Thoracic aorta (tissue), 2 donors: ENCODE measurements at places on chromosomes 5 and 9.

DNA sequence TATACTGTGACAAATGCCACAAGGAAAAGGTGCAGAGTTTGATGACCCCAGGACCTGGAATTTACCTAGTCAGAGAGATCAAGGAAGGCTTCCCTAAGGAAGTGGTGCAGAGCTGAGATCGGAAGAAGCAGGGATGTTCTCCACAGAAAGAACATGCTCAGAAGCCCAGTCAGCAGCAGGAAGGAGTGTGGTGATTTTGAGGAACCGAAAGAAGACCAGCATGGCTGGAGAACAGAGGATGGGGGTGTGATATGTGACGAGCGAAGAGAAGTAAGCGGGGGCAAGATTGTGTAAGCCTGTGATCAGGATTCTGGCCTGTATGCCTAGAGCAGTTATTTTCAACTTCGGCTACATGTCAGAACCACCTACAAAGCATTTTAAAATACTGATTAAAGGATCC, 18.7 kb upstream of the PIK3R1 start:
- DNase-seq: no peak

GRCh38 chr5:89535411-89535810, 652.4 kb upstream of the MEF2C start:
- no peak for DNase-seq

DNA sequence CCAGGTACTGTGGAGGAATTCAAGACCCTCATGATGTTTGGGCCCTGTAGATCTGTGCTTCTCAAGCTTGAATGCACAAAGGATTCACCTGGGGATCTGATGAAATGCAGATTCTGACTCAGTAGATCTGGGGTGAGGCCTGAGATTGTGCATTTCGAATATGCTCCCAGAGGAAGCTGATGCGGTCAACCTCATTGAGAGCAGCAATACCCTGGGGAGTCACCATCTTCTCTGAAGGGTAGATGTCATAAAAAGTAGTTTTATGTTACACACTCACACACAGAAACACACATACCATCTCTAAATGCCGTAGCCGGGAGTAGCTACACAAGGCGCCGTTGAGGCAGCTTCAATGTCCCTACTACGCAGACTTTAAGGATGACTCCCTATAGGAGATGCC, 55.8 kb upstream of the CPEB4 start:
- DNase-seq: no peak

GRCh38 chr9:89225587-89225986, 47.0 kb upstream of the SHC3 start:
- DNase-seq: no peak

DNA sequence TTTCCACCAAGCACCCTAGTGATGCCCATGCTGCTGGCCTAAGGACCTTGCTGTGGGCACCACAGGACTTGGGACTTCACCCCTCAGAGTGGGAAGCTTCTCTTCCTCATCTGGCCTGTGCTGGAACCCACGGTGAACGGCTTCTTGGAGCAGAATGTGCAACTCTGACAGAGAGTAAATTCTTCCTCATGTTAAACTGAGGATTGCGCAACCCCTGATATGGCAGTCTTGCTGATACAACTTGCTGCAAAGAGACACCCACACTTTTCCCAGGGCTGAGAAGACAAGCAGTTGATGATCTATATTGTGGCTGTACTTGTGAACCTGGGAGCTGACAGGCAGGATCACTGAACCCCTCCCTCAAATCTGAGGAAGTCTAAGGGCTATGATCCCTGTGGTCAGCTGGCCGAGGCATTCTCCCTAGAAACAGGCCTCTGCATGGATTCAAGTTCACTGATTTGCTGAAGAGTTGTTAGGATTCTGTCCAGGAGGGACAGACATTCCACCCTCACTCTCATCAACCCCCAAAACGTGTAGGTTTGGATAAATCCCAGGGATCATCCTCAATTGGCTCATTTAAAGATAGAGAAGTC, 307.2 kb downstream of the MTRR start:
- no peak for DNase-seq

DNA sequence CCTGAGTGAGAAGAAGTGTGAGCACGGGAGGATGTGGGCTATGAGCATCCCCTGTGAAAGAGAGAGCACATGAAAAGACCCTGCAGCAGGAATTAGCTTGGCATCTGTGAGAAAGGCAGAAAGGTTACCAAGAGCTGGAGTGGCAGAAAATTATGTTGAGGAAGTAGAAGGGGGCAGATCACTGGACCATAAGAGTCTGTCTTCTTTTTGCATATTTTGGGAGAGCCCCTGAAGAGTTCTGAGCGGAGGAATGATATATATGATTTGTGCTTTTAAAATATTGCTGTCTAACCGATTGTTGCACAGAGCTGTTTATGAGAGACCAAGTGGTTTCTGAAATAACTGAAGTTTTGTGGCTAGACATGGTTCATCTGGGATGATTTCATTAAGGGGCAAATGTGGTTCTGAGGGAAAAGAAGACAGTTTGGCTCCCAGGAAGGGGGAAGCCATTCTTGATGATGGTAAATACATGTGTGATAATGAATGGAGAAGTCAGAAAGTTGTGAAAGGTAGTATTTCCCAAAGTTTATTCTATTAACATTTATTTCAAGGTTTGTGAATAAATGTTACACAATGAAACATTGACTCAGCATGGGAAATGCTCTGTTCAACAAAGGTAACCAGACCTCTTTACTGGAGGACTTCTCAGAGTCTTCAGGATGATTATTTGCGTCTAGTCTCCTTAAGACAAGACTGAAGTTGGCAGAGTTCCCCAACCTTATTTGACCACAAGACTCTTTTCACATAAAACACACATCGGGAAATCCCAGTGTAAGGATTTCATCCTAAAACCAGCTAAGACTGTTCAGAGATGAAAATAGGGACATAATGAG, 31.5 kb upstream of the ADRB2 start:
- DNase-seq: no peak

DNA sequence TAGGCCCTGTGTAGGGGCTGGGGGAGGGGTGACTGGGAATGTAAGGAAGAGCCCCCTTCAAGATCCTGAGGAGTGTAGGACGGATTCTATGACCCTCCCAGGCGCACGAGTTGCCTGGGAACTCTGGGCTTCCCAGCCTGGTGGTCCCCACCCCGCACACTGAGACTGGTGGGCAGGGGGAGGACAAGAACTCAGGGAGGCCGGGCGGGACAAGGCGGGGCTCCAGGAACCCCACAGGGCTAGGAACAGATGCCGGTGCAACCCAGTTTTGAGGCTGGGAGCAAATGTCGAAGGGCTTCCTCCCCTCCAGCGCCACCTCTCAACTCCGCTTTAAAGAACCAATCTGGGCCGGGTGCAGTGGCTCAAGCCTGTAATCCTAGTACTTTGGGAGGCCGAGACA, 1.3 kb upstream of the VDAC1 start:
- DNase-seq: no peak

- DNase-seq: no peak
Measured at GRCh38 chr5:171806976-171807747, 21.5 kb downstream of the SMIM23 start.

GRCh38 chr9:19939734-19940278, 151.0 kb upstream of the SLC24A2 start:
- no peak for DNase-seq

DNA sequence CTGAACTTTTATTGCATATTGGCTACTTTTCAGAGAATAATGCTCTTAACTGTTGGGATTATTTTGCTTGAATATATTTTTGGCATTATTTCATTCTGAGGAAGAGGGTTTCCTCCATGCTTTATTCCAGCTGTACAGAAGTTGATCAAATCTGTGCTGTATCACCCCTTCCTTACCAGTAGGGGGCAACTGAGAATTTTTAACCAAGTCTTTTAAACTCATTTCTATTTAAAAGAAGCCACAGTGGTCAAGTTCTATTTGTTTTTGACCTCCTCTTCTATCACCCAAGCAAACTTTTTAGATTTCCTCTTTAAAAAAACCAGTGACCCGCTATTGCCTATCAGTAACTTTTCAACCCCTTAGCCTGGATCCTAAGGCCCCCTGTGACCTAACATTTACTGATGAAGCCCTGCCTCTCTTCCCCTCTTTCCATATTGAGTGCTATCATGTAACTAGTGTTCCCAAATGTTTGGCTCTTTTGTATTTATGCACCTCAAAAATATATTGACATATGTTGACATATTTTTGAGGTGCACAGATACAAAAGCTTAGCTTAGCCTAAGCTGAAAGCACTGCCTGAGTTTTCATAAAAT, 80.6 kb downstream of the FBXO4 start:
- DNase-seq: no peak

- no peak for DNase-seq
Measured at GRCh38 chr5:150123542-150123941, 32.1 kb downstream of the PDGFRB start.

DNA sequence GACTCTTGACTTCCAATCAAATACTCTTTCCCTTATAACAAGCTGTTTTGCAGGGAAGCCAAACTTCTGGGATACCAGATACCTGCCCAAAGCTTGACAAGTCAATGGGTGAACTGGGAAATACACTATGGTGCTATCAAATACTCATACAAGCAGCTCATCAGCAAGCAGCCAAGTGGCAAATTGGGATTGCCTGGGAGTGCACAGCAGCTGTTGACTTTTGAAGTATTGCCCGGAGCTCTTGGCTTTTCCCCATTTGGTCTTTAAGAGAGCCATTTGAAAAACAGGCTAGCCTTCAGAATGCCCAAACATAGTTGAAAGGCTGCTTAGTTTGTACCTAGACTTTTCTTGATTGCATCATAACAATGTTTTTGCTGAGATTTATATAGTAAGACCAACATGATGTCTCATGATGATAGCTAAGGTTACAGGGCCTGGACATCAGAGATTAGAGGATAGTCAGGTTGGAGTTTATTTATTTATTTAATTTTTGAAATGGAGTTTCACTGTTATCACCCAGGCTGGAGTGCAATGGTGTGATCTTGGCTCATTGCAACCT, 210.1 kb upstream of the ZNF608 start:
- DNase-seq: no peak

- DNase-seq: no peak
Measured at GRCh38 chr9:99171225-99172123, 50.3 kb downstream of the ALG2 start.

GRCh38 chr9:135190789-135191577, 103.5 kb downstream of the OLFM1 start:
- no peak for DNase-seq

- no peak for DNase-seq
Measured at GRCh38 chr5:144485540-144485939, 314.9 kb downstream of the KCTD16 start.

- DNase-seq: no peak
Measured at GRCh38 chr9:124140941-124141568, 116.7 kb upstream of the NEK6 start.

DNA sequence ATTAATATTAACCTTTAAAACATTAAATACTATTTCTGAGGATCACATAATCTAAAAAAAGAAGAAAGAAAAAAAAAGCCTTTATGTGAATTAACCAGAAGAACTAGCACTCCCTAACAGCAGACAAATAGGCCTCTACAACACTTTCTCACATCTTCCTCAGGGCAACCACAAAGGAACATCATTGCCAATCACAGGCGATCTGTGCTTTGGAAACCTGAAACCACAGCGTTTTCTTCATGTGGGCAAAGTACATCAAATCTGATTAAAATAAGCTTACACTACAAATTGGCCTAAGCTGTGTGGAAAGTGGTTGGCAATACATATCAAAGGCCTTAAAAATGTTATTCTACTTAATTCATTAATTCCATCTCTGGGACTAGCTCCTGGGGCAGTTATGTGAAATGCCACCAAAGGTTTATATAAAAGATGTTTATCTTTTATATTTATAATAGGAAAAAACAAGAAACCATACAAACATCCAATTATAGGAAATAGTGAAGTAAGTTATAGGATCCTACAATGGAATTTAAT, 184.8 kb upstream of the TBCA start:
- no peak for DNase-seq

DNA sequence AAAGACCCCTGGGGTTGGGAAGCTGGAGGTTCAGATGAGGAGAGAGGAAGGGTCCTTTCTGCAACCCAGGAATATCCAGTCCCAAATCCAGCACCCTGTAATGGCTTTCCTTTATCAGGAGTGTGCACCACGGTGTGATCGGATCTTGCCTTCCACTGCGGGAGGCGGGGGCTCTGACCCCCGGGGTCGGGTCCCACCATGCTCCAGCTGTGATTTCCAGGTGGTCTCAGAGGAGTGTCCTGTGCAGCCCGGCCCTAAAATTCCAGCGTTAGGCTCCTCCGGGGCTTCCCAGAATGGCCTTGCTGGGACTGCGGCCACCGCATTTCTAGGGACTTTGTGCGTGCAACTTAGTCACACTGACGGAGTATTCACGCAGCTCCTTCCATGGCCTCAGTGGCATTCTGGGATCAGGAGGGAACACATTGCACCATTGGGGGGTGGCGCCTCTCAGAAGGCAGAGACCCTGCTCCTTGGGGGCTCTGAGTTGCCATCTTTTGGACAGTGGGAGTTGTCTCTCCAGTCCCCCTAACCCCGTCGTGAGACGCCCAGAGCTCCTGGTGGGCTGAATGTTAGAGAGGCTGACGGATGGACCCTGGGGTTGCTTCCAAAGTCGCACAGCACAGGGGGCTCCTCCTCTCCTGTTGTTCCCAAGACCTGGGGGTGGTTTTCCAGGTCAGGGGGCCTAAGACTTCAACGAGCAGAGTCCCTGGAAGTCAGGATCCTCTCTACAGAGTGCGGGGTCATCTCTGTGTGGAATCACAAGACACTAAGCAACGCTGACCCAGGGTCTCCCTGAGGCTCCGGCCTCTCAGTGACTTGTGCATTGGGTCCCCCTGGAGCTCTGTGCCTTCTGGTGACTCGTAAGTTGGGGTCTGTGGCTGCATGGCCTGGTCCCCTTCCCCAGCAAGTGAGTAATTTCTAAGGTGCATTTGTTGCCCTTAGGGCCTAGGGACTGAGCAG, 42.7 kb upstream of the IRX4 start:
- no peak for DNase-seq

- DNase-seq: no peak
Measured at GRCh38 chr9:92666912-92667532, 2.9 kb downstream of the IPPK start.

- DNase-seq: no peak
Measured at GRCh38 chr5:142219146-142219545, 105.7 kb downstream of the SPRY4 start.

GRCh38 chr5:124582561-124582840, 163.9 kb downstream of the ZNF608 start:
- DNase-seq: no peak

- no peak for DNase-seq
Measured at GRCh38 chr9:136655536-136656182, 7.1 kb upstream of the EGFL7 start.

GRCh38 chr9:131965841-131966240, 113.8 kb downstream of the MED27 start:
- no peak for DNase-seq

GRCh38 chr5:157745041-157745456, 1.5 kb downstream of the LSM11 start:
- no peak for DNase-seq
